ENCODE measurements at places on chromosomes 12 and 14. TPM values are rescaled to one million over a fixed set of nuclear protein-coding genes. Genes with fewer than 3 reads are reported as not detected.

DNA sequence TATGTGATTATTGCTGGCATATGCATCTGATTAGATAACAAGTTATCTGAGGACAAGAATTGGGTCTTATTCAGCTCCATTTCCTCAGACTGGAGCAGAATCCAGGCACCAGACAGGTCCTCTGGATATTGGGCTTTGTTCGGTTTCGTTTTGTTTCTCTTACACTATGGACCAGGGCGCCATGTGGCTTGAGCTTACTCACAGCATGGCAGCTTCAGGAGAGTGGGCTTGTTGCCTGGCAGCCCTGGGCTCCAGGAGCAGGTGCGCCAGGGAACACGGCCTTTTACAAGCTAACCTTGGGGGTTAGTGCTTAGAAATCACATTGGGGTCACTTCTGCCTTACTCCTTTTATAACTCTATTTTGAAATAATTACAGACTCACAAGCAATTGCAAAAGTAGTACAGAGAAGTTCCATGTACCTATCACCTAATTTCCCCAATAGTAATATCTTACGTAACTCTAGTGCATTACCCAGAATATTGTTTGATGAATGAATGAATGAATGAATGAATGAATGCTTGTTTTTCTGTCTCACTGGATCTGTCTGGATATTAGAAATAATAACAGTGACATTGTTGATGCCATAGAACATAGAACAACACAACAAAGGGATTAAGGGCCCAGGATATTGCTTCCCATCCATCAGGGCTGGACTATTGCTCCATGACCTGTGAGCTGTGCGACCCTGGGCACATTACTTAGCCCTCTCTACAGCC is 39.0 kb downstream of the CMKLR1 start:
- H3K27ac ChIP-seq = no peak overlapping the region
- H3K4me3 ChIP-seq = no peak overlapping the region
- no peaks in the 10 kb centered on the region for H3K27me3 ChIP-seq
- no peak for DNase-seq
- no peaks in the 10 kb centered on the region for H3K4me1 ChIP-seq

RPGRIP1 gene
- total RNA-seq = not detected

- H3K4me3 ChIP-seq = no peak overlapping the region
- H3K4me1 ChIP-seq = peaks cover 8% of the 10 kb centered on the region
- no peak for DNase-seq
- no peaks in the 10 kb centered on the region for H3K36me3 ChIP-seq
Observed at GRCh38 chr14:95268350-95268749, 51.4 kb downstream of the CLMN start.

DNA sequence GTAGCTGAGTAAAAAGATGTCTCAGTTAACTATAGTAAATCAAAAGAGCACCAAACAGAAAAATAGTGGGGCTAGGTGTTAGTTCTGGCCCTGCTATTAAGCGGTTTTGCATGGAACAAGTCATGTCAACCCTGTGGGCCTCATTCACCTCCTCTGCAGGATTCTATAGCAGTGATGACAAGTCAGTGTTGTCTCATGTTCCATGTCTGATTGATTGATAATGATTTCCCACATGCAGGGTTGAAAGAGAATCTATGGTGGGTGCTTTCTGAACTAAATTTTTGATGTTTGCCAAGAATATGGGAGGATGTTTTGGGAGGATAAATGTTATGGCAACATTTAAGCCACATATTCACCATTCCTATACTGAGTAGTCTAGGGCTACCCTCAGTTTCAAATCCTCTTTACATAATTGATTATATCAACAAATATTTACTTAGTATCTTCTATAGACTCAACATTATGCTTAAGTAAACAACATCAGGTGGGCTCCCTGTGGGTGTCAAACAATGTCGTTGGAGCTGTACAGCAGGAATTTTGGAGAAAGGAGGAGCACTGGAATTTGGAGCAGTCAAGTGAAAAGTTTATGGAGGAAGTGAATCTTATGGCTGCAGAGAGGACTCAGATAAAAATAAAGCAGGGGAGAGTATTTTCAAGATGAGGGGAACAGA is 48.6 kb downstream of the IRAK3 start:
- H3K36me3 ChIP-seq = no peaks in the 10 kb centered on the region
- no peak overlapping the region for H3K4me3 ChIP-seq
- no peak overlapping the region for H3K27ac ChIP-seq
- H3K27me3 ChIP-seq = peaks cover 13% of the 10 kb centered on the region

DNA sequence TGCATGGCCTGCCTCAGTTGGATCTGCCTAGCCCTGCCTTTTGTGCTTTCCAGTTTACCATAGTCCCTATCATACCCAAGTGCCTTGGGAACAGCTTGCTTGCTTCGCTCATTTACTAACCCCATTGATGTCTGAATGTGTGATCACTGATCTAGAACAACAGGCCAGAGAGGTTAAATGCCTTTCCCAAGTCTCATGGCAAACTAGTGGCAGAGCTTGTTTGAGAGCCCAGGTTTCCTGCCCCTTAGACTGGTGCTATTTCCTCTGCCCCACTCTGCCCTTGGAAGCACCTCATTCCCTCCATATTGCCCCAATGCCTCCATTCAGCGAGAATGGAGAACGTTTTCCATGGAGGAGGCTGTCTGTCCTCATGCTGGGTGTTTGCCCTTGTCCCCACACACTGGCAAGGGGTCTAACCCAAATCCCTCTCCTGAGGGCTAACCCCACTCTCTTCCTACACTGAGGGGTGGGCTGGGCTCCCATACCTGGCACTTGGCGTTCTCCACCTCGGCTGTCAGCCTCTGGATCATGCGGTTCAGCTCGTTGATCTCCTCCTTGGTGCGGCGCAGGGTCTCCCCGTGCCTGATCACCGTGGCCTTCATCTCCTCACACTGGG is 19.8 kb downstream of the KRT7 start:
- H3K27ac ChIP-seq = no peak overlapping the region
- H3K27me3 ChIP-seq = peaks cover 11% of the 10 kb centered on the region
- peaks cover 13% of the 10 kb centered on the region for H3K4me1 ChIP-seq
- no peak for DNase-seq

DNA sequence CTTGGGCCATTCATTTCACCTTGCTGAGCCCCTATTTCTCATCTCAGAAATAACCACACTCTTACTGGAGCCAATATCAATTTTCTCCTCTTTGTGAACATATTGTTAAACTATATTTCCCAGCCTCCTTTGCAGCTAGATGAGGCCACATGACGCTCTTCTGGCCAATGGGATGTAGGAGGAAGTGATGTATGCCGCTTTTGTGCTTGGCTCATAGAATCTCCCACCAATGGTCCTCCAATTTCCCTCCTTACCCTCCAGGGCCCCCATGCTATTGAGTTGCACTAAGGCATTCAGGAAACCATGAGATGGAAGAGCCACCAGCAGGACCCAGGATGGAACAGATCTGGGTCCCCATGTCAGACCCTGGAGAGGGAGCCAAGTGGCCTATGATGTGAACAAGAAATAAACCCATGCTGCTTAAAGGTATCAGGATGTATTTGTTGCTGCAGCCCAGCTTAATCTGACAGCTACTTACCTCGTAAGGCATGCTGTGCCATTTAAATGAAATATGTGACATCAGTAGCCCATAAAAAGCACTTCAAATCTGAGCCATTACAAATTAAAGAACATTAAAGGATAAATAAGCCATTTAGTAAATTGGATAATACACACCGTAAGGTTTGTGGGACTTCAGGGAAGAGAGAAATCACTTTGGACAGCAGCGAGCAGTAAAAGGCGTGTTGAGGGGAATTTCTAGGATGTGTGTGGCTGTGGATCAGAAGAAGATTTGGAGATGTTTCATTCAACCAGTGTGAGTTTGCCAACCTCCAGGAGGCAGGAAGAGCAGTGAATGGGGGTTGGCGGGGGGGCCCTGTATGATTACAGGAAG is 24.4 kb upstream of the BDKRB2 start:
- peaks cover 2% of the 10 kb centered on the region for H3K27me3 ChIP-seq
- H3K36me3 ChIP-seq = no peaks in the 10 kb centered on the region
- no peak overlapping the region for H3K27ac ChIP-seq
- no peak overlapping the region for H3K4me3 ChIP-seq
- no peak for DNase-seq

DNA sequence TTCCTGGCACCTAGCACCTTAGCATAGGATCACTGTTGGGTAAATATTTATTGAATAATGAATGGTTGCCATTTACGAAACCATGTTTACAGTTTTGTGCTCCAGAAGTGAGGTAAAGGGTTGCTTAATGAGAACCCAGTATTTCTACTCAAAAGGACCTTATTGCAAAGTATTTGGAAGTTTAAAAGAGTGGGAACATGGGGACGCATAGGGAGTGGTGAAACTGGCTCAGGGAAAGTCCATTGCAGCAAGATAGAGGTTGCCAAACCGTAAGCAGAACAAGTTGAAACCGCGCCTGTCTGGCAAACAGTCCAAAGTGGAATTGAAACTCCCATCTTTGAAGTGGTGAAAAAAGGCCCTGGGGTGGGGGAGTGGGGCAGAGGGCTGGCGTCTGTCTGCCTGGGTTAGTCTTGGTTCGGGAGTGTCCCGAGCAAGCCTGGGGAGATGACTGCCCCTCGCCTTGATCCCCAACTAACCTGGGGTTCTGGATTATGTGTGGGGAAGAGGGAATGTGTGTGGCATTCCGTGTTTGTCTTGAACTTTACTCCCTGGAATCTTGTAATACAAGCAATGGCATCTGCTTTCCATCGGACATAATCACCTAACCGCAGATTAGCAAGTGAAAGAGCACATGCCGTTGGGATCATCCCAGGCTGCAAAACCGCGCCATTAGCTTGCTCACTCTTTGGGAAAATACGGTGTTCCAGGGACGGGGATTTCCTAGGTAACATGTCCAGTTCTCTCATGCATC is 7.2 kb downstream of the ALDH2 start:
- peak overlapping the region; percentile 21 for H3K27ac ChIP-seq
- peak; percentile 45 for DNase-seq
- H3K36me3 ChIP-seq = no peaks in the 10 kb centered on the region
- H3K27me3 ChIP-seq = no peaks in the 10 kb centered on the region

GRCh38 chr14:104651876-104652260 is 37.5 kb upstream of the INF2 start:
- peaks cover 16% of the 10 kb centered on the region for H3K36me3 ChIP-seq
- no peak for DNase-seq
- H3K27me3 ChIP-seq = peaks cover 13% of the 10 kb centered on the region
- peaks cover 5% of the 10 kb centered on the region for H3K4me1 ChIP-seq
- no peak overlapping the region for H3K4me3 ChIP-seq

DNA sequence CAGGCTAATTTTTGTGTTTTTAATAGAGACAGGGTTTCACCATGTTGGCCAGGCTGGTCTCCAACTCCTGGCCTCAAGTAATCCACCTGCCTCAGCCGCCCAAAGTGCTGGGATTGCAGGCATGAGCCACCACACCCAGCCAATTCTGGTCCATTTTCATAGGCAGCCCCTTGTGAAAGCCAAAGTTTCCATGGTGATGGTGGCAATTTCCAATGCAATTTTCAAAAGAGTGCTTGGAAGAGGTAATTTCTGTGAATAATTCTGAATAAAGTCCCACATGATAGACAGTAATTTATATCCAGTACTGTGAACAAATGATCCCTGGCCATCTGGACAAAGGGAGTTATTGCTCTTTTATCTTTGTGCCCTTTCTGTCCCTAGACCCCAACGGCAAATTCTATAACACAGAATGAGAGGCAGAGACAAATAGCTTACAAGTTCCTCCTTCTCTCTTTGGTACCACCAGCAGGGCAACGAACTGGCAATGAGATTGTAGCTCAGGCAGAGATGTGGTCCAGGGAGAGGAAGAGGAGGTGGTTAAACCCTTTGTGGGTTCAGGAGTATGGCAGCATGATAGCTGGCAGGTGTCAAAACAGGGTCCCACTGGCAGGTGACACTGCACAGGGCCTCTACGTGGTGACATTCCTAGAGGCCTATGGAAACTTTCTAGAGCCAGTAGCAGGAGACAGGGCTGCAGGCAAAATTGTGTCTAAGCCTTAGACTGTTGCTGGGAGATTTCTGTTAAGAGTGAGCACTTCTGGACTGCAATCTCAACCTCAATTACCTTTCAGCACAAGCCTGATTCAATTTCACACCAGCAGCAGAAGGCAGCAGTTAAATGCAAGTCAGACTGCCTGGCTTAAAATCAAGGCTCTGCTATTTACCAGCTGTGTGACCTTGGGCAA is 46.5 kb downstream of the NT5DC3 start:
- no peaks in the 10 kb centered on the region for H3K27me3 ChIP-seq
- no peak overlapping the region for H3K27ac ChIP-seq
- no peak for DNase-seq
- peaks cover 3% of the 10 kb centered on the region for H3K4me1 ChIP-seq
- peaks cover 33% of the 10 kb centered on the region for H3K36me3 ChIP-seq

FGF6 gene
- total RNA-seq = not detected

DNA sequence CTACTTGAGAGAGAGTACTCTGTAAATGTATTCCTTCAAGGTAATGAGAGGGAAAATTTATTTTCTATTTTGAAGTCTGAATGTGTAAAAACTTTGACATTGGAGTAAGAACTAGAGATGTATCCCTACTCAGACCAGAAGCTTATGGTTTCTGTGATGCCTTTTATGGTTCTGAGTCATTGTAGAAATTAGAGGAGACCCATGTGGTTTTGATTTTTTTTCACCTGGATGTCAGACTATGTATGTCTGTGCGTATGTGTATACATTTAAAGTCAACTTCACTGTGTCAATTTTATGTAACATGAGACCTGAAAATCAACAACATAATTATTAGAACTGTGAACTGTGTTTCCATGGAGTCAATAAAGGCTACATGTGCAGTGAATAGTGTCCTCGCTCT is 302.0 kb downstream of the TRHDE start:
- H3K36me3 ChIP-seq = no peaks in the 10 kb centered on the region
- no peak overlapping the region for H3K27ac ChIP-seq
- no peak overlapping the region for H3K4me3 ChIP-seq
